ENCODE measurements at places on chromosomes 6 and 20.
A peak's percentile ranks its signal among the peaks of the same experiment; 100 is the strongest.

GRCh38 chr20:49894073-49894470 is 21.3 kb downstream of the SPATA2 start:
- peak; percentile 50 for DNase-seq

- DNase-seq = no peak
Observed at GRCh38 chr6:71488186-71488585, 199.6 kb downstream of the OGFRL1 start.

- no peak for DNase-seq
Observed at GRCh38 chr20:1987826-1988225, 6.0 kb downstream of the PDYN start.

- no peak for DNase-seq
Observed at GRCh38 chr20:41005361-41005729, 23.3 kb upstream of the TOP1 start.

- no peak for DNase-seq
Observed at GRCh38 chr6:168232989-168233874, 86.3 kb downstream of the DACT2 start.

DNA sequence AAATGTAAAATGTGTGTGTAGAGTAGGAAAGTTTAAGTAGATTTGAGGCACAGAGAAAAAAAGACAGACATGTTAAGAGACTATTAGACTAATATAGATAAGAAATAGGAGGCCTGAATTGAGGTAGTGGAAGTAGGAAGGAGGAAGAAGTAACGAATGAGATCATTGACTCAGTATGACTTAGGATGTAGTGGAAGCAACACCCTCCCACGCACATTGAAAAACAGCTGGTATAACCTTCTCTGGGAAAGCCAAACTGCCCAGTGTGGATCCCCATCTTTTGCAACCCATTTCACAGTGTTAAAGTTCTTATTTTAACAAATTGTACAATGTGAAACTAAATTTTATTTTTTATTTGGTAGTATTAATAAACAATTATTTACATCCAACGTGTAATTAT is 89.1 kb downstream of the GRIK2 start:
- DNase-seq = no peak
